HFF-Myc (cell line): ENCODE measurements at places on chromosomes 16 and 17.
A peak's percentile ranks its signal among the peaks of the same experiment; 100 is the strongest.

DNA sequence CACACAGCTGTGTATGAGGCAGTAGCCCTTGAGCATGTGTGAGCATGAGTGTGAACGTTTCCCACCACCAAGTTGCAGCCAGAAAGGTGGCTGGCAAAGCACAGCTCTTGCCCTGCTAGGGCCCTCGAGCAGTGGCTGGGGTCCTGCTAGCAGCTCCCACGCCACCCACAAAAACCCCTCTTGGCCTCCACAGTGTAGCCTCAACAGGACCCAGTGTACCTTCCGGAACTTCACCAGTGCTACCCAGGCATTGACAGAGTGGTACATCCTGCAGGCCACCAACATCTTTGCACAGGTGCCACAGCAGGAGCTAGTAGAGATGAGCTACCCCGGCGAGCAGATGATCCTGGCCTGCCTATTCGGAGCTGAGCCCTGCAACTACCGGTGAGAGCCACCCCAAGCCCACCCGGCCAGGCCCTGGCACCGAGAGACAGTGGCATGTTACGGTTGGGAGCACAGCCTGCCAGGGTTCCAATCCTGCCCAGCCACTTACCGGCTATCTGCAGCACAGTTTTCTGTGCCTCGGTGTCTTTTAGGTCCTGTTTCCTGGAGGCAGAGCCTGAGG lies 53.1 kb downstream of the SCNN1B start:
- DNase-seq = no peak

DNA sequence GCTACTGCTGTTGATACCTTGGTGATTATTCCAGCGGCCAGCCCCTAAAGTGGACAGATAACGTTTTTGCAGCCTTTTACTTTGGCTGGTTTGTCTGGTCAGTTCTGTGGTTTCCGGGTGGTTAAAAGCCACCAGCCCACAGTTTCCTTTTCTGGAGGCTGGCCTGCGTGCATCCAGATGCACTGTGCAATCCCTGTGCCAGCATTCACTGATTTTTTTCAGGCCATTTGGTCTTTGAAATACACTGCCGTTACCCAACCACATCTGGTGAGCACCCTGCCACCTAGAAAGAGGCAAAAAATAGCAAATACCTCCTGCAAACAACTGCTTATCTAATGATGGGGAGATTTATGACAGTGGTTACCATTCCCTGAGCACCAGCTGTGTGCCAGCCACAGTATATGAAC lies 797 bp downstream of the NUDT7 start:
- no peak for DNase-seq

GRCh38 chr17:35314415-35315216 lies 58.8 kb downstream of the SLFN11 start:
- no peak for DNase-seq

GRCh38 chr17:51443646-51444045 lies 183.3 kb downstream of the UTP18 start:
- DNase-seq = no peak

DNA sequence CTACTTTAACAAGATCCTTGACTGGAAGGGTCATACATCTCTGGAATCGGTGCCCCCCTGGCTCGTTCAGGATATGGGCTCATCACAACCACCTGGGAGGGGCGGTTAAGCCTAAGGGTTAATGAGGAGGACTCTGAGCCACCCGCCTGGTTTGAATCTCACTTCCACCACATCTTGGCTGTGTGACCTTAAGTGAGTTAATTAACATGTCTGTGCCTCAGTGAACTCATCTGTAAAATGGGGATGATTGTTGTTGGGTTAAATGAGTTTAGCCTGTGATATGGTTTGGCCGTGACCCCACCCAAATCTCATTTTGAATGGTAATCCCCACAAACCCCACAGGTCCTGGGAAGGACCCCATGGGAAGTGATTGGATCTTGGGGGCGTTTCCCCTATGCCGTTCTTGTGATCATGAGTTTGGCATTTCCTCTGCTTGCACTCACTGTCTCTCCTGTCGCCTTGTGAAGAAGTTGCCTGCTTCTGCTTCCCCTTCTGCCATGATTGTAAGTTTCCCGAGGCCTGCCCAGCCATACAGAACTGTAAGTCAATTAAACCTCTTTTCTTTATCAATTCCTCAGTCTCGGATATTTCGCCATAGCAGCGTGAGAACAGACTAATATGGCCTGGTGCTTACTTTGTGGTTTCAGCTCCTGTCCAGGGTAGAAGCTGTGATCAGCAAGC lies 214.0 kb upstream of the CIBAR2 start:
- DNase-seq = no peak

DNA sequence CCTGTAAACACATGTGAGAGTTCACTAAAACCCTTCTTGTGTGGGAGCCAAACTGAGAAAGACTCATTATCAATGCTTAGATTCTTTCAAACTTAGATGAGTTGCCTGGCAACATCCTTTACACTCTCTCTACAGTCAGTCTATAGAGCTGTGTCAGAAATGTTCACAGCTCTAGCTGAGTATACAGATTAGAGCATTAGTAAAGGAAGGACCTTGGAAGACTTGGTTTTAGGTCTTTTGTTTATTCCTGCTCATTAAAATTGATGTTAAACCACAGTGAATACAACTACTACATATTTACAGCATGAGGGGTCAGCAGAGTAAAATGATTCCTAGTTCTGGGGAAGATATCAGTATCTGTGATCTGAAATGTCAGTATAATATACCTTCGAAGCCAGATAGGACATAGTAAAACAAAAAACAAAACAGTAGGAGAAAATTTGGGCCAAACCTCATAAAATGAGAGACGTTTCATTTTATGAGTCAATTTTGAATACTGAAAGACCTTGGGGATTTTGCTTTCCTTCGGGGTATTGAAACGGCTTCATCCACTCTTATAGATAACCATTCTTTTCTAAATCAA lies 186.0 kb downstream of the TANC2 start:
- peak; percentile 15 for DNase-seq
